A549 treated with RU486 at 1 μM for 4 hours (cell line): ENCODE measurements at places on chromosomes 1 and 21. TPM values are rescaled to one million over a fixed set of nuclear protein-coding genes. Genes with fewer than 3 reads are reported as not detected.

Gene FCGR2B
- not detected in 5 replicates for total RNA-seq

Gene CYP4X1
- total RNA-seq = 0.07 to 0.08 TPM in 2 of 5 replicates, not detected in the others

Gene EFNA1
- 34.4 to 48.7 TPM (median 37.8 TPM) in 5 replicates for total RNA-seq

Gene HSD3B1
- not detected in 5 replicates for total RNA-seq

Gene RASSF5
- total RNA-seq = 1.0 to 1.4 TPM (median 1.2 TPM) in 5 replicates

Gene LGR6
- total RNA-seq = 0.38 to 1.1 TPM (median 0.74 TPM) in 5 replicates

Gene BMP8B
- total RNA-seq = 3.1 to 4.8 TPM (median 4.3 TPM) in 5 replicates
